ENCODE measurements at places on chromosomes 12 and 14. TPM values are rescaled to one million over a fixed set of nuclear protein-coding genes. Genes with fewer than 3 reads are reported as not detected.

GRCh38 chr12:47073951-47074350 is 5.5 kb upstream of the PCED1B start:
- DNase-seq, result no peak

DNA sequence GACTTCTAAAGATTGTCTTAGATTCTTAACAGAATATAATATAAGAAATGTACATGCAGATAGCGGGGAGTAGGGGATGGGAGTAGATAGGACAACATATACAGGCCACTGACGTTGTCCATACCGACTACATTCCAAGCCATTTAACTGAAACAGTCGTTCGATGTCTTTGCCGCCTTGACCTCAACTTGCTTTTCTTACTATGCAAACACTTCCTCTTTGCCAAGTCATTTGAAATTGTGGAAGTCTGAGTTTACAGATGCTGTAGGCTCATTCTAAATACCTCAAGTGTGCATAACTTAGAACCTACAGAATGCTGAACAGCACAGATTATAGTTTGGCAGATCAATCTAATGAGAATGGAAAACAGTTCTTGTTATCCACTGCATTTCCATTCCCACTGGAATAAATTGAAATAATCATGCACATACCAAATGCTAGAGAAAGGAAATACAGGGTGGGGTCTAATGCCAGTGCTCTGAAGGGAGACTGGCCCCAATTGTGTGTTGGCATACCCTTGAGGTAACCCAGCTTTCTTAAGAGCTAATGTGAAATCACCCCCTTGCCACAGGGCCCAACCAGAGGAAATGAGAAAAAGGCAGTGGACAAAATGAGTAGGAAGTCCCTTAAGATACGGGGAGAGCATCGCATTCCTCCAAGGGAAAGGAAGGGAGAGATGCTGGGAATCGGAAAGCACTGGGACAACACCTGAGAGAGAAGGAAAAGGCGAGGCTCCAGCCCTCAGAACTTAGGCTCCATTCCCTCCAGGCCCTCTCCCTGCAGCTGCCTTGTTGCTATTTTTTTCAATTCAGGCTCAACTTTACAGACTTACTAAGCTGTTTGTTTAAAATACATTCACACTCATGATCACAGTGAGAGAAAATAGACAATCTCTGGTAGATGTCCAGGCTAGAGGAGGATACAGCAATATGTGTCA is 380.9 kb upstream of the TMTC1 start:
- DNase-seq, result no peak

DNA sequence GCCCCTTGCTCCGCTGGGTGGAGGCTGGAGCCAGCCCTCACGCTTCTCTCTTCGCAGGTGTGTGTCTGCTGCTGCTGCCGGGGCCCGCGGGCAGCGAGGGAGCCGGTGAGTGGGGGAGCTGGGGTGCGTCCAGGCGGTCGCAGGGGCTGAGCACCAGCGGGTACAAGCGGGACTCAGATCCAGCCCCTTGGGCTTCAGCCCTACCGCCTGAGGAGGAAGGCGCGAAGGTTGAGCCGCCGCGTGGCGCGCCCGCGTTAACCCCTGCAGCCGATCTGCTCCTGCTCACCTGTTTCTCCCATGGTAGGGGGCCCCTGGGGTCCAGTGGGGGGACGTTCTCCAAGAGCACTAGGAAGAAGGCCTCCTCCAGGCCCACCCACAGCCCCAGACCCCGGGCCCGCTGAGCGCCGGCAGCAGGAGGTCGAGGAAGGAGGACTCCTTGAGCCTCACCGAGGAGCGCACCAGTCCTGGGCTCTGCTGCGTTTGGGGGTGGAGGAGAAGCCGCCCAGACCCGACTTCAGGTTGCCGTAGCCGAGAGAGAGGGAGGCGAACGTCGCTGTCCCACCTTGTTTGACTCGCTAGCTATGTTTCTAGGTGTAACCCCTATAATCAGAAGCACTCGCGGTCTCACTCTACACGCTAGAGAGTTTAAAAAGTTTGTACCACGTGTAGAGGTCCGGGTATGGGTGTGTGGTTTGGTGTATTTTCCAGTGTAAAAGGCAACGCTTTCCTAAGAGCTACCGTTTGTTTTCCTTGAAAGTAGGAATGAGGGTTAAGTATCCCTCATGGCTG is 834 bp downstream of the COCH start:
- DNase-seq, result no peak

GRCh38 chr12:113103756-113104450 is 31.7 kb downstream of the RASAL1 start:
- no peak for DNase-seq

DNA sequence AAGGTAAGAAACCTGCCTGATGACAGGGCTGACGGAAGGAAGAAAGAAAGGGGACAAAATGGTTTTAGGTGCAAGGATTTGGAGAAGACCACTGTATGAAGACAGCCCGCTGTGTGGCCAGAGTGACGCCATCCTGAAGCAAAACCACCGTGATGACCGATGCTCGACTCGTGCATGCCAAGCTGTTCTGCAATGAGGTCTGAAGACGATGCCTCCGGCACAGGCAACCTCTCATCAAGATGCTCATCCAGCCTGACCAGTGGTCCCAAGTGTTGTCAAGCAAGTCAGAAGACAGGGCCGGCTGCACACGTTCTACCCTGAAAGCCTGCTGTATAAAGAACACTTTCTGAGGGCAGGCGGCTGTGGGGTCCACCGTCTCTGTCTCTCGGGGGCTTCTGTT is 34.8 kb downstream of the STX2 start:
- DNase-seq, result no peak

GRCh38 chr14:61420326-61420725 is 98.9 kb downstream of the PRKCH start:
- DNase-seq, result no peak

DNA sequence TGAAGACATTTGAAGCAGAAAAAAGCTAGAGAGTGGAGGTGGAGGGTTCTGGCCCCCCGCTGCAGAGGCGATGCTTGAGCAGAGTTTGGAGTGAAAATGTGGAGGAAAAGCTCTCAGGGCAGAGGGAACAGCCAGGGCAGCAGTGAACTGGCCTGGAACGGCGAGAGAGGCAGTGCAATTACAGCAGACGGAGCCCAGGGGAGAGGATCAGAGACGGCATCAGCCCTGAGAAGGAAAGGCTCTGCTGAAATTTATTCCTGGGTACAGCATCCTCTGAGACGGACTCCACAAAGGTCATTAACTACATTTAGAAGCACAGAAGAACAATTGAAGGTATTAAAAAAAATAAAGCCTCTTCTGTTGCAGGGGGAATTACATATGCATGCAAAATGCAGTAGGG is 14.2 kb downstream of the STON2 start:
- DNase-seq, result no peak

The PIANP gene
- total RNA-seq, result not detected

The PRKAG1 gene
- 63.1 TPM for total RNA-seq

The WNT1 gene
- total RNA-seq, result not detected

The MYF5 gene
- total RNA-seq, result not detected

The TAS2R7 gene
- not detected for total RNA-seq
